Stimulated activated CD4-positive, alpha-beta T cell treated with anti-CD3 and anti-CD28 coated beads, TNF-alpha, amount 100 ng/mL, for 1 hour (primary cell): ENCODE measurements at places on chromosomes 3 and 15.

GRCh38 chr3:179146911-179147513 is 1.1 kb upstream of the PIK3CA start:
- DNase-seq = no peak

DNA sequence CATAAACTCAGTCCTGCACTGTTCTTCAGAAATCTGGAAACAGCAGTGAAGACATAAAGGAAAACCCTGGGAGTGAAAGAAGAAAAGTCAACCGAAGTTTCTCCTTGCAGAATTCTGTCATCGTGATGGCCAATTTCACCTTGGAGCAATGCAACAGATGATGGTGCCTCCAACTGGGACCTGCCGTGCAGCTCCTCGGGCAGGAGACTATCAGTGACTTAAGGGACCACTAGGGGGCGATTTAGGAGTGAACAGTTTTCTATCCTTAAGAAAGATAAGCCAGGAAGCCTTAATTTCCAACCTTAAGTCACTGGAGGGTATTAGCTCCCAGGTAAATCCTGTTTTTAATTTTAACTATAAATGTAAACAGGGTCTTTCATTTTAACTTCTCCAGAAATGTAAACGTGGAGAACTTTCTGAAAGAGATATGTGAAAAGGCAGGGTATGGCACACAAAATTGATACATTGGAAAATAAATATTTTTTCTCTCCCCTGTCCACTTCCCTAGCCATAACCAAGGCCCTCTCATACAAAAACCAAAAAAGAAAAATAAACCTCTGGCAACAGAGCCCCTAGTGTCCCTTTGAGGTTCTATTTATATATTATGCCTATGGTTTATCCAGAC is 116.3 kb downstream of the PDZRN3 start:
- no peak for DNase-seq

- no peak for DNase-seq
Observed at GRCh38 chr15:58332676-58333400, 99.0 kb upstream of the LIPC start.

DNA sequence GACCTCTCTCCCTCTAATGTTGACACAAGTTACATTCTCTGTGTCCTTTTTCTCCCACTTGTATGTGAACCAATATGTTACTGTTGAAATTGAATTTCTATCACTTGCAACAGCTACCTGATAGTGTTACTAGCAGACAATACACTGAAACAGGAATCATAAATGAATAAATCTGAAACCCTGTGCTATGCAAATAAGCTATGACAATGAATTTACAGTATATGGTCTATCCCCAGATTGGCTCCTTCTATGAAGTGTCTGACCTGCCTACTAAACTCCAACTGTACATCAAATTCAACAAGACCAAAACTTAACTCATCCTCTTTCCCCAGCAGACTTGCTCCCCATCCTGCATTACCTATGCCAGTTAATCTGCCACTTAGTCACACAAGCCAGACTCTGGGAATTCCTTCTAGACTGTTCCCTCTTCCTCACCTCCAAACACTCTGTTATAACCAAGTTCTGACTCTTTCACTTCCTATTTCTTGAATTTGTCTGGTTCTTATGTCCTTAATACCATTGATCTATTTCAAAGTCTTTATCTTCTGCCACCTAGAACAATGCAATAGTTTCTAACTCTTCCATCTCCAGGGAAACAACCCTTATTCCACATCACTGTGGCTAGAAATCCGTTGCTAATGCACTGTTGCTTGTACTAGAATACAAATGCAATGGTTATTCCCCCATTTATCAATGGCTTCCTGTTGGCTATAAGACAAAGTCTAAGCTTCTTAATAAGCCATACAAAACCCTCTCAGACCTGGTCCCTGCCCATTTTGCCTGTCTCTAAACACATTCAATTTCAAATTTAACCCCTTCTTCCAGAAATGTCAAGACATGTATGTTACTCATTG is 13.4 kb upstream of the ZNF639 start:
- no peak for DNase-seq

- no peak for DNase-seq
Observed at GRCh38 chr3:26621906-26622620, 509 bp upstream of the LRRC3B start.

DNA sequence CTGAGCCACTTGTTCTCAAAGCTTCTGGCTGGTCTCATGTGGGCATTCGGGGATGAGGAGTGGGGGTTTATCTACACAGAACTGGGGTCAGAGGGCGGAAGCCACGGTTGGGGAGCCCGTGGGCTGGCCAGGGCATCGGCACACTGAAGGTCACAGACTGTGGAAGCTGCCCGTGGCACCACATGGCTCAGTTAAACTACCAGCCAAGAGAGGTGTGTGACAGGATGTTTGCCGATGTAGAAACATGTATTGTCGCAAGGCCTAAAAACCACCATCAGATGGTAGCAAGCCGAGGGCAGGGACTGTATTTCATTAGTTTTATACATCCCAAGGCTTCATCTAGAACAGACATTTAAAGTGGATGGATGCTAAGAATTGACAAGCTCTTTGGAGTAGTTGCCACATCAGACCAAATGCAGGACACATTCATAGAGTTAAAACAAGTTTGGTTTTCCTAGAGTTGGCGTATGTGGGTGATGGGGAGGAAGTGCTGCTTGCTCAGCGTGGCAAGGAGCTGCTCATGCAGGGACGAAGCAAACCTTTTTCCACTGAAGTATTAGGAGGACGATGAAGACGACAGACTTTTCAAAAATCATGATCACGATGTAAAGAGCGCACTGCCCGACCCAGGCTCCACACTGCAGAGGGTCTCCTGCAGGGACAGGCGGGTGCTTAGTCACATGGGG is 9.6 kb upstream of the MUSTN1 start:
- DNase-seq = no peak

DNA sequence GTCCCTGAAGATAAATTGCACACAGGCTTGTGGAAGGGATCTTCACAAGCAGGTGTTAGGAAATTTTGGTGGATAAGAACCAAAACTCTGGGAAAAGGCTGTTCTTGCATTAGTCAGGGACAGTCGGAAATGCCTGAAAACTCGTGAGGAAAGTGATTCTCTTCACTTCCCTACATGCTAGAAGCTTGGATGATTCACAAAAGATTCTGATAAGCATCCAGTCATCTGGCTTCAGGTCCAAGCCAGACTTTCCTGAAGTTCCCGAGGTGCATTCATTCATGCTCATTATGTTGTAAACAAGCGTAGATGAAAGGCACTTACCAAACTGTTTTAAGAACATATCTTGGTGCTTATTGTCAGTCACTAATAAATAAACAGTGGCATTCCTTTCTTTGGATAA is 1028.7 kb downstream of the NTRK3 start:
- DNase-seq = no peak

DNA sequence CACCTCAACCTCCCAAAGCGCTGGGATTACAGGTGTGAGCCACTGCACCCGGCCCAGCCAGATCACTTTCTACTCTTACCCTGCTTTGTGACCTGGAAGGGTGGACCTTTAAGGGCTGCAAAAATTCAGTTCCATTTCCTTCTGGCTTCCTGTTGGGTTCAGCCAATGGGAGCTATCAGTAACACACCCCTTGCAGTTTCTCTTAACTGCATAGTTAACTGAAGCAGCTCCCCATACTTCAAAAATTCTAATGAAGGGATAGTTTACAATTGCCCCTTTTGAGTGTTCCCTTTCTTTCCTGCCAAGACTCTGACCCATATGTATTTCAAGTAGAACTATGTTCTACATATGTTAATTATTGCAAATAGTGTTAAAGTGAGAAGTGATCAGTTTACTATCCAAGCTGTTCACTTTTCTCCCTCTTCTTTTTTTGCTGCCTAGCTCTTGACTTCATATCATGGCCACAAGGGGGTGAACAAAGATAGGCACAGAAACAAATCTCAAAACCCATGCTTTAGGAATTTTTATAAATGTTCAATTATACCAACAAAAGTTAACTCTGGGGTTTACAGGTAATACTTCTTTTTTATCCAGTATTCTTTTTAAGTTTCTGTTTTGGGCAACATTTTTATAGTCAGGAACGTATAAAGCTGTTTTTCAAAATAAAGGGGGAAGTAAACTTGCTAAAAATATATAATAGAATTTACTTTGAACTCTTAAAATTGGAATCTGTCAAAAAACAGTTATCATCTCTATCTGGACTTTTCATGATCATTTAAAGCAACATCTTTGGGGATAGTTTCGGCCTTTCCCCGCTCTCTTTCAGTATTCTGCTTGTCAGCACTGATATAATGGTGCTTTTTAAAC is 8.1 kb downstream of the PGBD4 start:
- DNase-seq = no peak

DNA sequence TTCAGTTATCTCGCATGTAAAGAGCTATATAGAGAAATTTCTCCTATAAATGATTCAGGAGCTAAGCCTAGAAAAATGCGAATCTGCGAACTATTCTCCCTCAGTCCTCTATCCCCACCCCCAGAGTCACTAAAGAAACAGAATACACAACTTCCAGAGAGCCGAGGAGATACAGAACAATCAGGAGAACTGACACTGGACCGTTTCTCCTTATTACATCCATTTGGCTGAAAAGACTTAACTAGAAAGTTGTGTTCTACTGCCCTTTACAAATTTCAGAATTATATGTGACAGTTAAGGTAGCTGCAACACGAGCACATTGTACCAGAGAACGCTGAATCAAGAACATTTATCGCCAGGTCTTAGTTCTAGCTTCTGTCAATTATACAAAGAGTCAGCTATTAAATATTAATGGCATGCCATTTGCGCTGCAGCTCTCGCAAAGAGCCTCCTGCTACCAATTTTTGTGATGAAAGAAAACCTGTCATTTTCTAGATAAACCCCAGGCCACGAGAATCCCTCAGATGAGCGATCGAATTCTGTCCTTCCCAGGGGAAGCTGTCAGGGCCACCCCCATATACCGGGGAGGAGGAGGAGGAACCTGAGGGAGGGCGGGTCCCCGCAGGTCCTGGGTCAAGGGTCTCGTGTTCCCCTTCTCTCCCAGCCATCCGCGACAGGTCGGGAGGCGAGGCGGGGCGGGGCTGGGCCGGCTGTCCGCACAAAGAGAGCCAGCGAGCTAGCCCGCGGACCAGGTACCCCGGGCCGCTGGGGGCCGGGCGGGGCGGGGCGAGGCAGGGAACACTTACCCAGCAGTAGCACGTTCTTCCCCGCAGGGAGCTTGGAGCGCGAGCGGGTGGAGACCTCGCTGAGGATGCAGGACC is 878 bp downstream of the DYNC1LI1 start:
- no peak for DNase-seq

- no peak for DNase-seq
Observed at GRCh38 chr3:115577000-115577399, 46.3 kb upstream of the GAP43 start.

DNA sequence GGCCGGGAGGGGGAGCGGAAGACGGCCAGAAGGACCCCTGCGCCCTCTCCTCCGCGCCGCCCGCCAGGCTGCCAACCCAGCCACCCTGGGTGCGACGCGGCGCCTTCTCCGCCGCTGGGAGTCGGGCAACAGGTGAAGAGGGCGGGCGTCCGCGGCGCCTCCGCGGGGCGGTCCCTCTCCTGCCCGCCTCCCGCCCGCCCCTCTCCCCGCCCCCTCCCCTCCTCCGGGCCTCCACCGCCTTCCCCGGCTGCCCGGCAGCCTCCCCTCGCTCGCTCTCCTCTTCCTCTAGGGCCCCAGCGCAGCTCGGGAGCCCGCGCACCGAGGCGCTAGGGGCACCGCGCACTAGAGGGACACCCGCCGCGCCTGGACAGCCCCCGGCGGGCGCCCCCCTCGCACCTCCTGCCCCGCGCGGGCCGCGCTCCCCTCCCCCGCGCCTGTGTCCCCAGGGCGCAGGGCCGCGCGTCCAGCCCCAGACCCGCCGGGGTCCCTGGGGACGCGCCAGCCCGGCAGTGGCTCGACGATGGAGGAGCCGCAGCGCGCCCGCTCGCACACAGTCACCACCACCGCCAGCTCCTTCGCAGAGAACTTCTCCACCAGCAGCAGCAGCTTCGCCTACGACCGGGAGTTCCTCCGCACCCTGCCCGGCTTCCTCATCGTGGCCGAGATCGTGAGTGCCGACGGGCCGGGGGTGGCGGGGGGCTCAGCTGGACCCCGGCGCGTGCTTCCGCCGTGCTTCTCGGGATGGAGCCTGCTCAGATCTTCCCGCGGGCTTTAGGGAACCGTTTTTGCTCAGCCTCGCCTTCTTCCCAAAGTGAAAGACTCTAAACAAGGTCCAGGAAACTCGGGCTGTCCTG is at the start of gene CMTM8:
TSS of gene CMTM8 (plus strand) at position 228 of the 854 bp plus-strand sequence. CDS start at position 521, 293 bp downstream.
- DNase-seq = peak; percentile 47

- DNase-seq = no peak
Observed at GRCh38 chr3:150407808-150408220, 284 bp upstream of the TSC22D2 start.

DNA sequence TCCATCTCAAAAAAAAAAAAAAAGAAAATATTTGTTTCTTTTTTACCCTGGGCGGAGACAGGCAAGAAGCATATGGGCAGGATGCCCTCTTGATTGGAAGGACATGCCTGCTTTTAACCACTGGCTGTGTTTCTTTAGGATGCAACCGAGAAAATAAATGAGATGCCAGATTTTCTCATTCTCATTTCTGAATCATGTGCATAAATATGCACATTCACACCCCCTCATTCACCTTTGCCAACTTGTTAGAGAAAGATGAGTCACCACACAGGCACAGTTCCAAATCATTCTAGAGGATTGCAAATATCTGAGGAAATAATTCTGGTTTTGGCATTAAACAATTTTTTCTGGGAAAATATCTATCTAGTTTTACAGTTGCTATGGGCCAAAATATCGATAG is 3.3 kb downstream of the LIPH start:
- DNase-seq = no peak

DNA sequence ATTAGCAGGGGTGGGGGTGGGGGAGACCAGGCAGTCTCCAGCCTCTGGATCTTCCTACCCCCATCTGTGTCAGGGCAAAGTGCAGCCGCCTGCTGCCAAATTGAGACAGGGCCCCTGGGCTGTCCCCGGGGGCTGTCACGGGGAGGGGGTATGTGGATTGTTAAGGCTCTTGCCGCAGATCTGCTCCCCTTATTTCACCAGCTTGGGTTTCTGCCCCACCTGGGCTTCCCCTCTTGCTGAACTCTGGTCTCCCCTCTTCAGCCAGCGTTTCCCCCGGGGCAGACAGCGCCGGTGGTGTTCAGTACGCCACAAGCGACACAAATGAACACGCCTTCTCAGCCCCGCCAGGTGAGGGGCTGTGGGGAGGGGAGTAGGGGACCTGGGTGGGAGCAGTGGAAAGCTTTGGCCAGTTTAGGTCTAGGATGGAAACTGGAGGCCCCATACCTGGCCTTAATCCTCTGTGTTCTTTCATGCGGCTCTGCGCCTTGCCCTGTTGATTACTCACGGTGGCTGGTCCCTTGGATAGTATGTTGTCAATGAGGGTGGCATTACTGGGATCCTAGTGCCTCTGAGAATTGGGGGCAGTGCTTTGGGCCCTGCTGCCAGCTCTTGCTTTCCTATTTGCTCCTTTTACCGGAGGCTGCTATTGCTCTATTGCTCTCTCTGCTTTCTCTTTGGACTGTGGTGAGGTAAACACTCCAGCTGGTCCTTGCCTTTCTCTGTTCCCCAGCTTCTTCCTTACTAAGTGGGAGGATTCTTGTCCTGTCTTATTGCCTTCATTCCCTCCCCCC is 1.7 kb downstream of the EIF4G1 start:
- no peak for DNase-seq

GRCh38 chr3:63135367-63135766 is 142.7 kb upstream of the SYNPR start:
- no peak for DNase-seq

GRCh38 chr3:144350125-144350524 is 378.5 kb downstream of the DIPK2A start:
- no peak for DNase-seq

- DNase-seq = no peak
Observed at GRCh38 chr3:39126532-39127071, 19.1 kb downstream of the TTC21A start.
